ENCODE measurements at places on chromosomes 7 and 10.

DNA sequence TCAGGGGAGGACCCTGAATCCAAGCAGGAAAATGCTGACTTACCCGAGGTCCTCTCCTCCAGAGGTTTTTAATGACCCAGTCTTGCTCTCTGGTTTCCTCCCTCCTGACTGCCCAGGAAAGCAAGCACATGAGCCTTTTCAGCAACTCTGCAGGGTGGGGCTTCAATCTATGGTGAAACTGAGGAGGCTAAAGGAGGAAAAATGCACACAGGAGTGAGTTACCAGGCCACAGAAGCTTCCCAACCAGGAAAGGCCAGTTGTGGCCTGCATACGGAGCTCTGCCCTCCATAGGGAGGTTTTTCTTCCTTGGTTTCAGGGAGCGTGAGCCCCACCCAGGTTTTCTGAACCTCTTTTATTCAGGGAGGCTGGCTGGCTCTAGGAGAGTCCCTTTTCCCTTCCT lies 14.1 kb upstream of the DLG5 start:
- no peak for DNase-seq

DNA sequence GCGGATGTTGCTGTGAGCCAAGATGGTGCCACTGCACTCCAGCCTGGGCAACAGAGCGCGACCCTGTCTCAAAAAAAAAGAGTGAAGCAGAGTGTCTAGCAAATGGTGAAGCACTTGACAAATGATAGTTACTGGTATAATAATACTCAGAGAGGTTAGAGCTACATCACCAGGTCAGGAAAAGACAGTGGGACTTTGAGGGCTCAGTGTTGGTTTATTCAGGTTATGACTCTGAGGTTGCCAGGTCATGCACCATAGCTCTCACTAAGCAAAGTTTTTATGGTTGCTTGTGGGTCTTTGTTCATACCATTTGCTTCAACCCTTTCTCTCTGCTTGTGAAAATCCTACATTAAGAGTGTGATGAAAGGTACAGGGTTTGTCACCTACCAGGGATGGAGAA lies 13.6 kb downstream of the MRPS33 start:
- no peak for DNase-seq

DNA sequence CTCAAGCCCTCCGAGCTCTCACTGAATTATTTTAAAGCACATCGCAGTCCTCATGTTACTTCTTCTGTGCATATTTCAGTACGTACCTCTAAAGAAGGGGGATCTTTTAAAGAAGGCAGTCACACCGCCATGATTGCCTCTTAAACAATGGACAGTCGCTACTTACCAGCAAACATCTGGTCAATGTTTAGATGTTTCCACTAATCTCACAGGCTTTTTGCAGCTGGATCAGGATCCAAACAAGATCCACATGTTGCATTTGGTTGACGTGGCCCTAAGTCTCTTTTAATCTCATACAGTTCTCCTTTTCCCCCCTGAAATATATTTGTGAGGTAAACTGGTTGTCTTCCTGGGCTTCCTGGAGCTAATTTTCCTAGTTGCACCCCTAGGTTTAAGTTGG lies 50.0 kb downstream of the PRF1 start:
- no peak for DNase-seq

DNA sequence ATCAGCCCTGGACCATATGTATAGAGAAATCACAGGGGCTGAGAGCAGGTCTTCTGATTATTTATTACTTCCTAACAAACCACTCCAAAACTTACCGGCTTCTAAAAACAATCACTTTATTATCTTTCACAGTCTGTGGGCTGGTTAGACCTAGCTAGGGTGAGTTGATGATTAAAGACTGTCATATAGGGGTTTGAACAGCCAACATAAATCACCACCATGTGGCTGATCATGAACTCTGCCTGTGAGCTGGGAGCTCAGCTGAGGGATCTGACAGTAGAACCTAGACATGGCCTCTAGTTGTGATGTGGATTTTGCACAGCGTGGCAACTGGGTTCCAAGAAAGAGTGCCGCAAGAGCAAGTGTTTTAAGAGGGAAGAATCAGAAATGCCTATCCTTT lies 305.4 kb downstream of the CSTF2T start:
- no peak for DNase-seq

DNA sequence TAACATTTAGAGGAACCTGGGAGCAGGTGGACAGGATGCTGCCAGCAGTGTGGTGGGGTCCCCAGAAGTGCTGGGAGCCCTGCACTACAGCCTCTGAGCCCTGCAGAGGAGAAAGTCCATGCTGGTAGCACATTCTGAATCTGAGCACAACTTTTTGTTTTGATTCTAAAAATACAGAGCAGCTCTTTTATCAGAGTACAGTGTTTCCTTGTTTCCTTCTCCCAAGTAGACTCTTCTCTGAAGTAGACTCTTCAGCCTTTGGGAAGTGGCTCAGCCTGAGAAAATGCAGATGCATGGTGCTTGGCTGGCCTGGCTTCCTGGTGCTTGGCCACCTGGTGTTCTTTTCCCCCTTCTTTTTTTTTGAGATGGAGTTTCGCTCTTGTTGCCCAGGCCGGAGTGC lies 9.1 kb downstream of the ADCY1 start:
- no peak for DNase-seq

DNA sequence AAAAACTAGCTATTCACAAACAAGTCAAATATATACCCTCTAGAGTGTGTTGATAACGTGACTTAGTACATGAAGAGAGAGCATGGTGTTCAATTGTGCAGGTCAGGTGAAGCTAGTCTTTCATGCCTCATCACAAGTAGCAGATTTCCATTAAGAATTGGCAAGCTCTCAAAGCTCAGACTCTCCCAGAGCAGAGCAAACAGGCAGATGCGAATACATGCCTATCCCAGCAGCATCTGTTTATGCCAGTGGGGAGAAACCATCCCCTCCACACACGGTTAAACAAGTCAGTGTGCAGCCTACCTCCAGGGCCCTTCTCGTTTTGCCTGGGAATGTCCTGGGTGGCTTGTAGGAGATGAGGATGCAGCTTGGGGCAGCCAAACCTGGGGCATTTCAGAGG lies 532.5 kb upstream of the C7orf33 start:
- DNase-seq, result no peak

DNA sequence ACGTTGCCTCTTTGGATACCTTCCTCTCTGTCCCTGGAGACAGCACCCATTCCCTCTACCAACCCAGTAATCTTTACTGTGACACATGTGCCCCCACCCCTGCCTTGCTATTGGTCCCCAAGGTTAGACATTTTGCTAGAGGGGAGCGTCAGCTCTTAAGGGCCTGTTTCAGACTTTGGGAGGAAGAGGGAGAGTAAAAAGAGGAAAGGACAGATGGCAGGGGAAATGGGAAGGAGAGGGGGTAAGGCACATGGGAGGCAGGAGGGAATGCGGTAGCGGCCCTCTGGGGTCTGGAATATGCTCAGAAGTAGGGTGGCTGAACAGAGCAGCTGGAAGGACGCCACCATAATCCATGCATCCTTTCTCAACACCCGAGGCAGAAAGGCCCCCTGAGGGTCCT lies 12.2 kb downstream of the BLNK start:
- DNase-seq, result no peak

DNA sequence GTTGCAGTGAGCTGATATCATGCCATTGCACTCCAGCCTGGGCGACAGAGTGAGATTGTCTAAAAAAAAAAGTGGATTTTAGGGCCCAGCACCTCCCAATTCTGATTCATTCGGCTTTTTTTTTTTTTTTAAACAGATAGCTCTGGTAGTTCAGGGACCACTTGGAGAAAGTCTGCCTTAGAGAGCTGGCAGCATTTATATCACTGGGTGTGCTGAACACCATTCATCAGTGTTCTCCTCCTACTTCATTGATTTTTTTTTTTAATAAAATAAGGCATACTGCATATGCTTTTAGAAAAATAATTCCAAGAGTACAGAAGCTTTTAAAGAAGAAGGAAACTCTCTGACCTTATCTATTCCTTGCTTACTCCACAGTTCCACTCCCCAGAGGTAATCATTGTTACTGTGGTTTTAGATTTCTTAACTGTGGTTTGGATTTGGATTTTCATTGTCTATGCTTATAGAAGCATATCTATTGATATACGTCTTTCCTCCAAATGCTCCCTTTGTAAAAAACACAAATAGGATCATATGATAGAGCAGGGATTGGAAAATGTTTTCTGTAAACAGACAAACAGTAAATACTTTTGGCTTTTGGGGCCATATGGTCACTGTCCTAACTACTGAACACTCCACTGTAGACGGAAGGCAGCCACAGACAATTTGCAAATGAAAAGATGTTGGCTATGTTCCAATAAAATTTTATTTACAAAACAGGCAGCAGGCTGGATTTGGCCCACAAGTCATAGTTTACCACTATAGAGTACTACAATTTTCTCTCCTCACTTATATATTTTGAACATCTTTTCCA lies 21.1 kb upstream of the SAR1A start:
- no peak for DNase-seq

GRCh38 chr7:129771928-129772479 lies 160.5 kb downstream of the NRF1 start:
- DNase-seq, result no peak

- no peak for DNase-seq
Observed at GRCh38 chr7:102295346-102296178, 8.9 kb downstream of the SH2B2 start.

DNA sequence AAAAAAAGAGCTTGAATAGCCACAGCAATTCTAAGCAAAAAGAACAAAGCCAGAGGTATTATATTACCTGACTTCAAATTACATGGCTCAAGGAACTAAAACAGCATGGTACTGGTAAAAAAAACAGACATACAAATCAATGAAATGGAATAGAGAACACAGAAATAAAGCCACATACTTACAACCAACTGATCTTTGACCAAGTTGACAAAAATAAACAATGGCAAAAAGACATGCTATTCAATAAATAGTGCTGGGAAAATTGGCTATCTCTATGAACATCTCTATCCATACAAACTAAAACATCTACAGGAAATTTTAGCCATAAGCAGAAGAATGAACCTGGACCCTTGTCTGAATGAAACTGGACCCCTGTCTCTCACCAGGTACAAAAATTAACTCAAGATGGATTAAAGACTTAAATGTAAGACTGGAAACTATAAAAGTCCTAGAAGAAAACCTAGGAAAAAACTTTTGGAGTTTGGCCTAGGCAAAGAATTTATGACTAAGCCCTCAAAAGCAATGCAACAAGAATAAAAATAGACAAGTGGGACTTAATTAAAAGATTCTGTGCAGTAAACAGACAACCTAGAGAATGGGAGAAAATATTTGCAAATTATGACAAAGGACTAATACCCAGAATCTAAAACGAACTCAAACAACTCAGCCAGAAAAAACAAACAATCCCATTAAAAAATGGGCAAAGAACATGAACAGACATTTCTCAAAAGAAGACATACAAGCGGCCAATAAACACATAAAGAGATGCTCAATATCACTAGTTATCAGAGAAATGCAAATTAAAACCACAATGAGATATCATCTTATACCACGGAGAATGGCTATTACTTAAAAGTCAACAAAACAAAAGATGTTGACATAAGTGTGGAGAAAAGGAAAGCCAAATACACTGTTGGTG lies 72.8 kb upstream of the DDC start:
- no peak for DNase-seq

DNA sequence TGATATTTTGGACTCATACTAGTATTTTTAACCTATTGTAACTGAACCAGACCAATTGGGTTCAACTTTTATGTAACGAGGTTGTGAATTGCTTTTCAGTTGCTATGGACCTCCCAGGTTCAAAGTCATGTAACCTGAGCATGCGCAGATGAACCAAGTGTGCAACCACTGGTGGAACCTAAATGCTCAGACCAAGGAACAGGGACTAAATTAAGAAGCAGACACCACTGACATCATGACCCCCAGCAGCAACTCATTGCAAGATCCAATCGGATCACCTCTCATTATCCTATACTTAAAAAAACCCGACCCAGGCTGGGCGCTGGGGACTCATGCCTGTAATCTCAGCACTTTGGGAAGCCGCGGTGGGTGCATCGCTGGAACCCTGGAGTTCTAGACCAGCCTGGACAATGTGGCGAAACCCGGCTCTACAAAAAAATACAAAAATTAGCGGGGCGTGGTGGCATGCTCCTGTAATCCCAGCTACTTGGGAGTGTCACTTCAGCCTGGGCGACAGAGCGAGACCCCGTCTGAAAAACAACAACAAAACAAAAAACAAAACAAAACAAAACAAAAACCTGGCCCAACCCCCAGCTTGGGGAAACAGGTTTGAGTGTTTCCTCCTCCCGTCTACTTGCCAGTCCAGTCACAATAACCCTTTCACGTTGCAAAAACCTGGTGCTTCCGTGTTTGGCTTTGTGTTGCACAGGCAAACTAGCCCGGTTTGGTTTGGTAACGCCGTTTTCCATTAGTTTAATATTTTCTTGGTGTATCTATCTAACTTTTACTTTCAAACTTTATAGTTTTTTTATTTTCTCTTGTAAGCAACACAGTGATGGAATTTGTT lies 11.3 kb upstream of the ZNF518A start:
- no peak for DNase-seq

- no peak for DNase-seq
Observed at GRCh38 chr10:116186273-116186672, 86.7 kb downstream of the GFRA1 start.

DNA sequence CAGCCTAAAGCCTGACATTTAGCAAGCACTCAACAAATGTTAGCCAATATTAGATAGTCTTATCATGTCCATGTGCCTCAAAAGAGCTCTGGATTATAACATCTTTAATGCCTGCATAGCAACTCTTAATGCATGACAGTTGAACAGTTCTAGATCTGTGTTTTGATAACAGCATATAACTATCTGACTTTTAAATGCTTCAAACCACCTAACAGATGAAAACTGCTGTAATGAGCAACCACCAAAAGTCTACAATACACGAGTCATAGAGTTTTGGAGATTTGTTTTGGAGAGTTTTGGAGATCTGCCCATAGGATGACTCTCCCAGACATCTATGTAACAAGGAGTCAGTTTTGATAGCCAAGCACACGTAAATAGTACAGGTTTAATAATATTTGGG lies 227.3 kb downstream of the TWIST1 start:
- DNase-seq, result no peak

DNA sequence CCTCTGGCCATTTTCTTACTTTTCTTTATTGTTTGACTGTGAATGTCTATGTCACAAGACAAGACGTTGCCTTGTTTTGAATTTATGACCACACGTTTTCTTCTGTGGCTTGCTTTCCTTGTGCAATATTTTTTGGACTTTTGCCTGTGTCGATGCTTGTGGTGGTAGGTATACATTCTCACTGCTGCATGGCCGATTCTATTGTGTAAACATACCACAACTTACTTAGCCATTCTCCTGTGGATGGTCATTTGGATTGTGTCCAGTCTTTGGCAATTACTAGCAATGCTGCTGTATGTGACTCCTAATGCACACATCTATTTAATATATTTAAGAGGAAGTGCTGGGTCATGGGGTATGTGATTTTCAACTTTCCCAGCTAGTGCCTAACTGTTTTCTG lies 18.0 kb upstream of the DLG5 start:
- no peak for DNase-seq

DNA sequence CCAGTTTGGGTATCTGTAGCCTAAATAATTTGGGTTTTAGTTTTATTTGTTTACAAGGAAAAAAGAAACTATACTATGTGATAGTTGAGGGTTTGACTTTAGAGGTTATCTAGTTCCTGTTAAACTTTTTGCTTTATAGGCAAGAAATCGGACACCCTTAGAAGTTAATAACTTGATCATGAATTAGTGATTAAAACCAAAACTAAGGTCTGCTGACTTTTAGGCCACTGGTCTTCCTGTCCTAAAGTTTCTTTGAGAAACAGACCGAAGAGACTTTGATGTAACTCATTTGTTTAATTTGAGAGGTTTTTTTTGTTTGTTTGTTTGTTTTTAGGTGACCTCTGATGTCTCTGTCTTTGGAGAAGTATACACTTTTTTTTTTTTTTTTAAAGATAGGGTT lies 59.7 kb downstream of the PHTF2 start:
- DNase-seq, result no peak

GRCh38 chr10:93412801-93413200 lies 69.3 kb downstream of the MYOF start:
- no peak for DNase-seq

Data from CD4-positive, alpha-beta T cell treated with Interleukin-21 for 1 hour (primary cell).